ENCODE measurements at places on chromosomes 13 and 19. TPM values are rescaled to one million over a fixed set of nuclear protein-coding genes. Genes with fewer than 3 reads are reported as not detected.

DNA sequence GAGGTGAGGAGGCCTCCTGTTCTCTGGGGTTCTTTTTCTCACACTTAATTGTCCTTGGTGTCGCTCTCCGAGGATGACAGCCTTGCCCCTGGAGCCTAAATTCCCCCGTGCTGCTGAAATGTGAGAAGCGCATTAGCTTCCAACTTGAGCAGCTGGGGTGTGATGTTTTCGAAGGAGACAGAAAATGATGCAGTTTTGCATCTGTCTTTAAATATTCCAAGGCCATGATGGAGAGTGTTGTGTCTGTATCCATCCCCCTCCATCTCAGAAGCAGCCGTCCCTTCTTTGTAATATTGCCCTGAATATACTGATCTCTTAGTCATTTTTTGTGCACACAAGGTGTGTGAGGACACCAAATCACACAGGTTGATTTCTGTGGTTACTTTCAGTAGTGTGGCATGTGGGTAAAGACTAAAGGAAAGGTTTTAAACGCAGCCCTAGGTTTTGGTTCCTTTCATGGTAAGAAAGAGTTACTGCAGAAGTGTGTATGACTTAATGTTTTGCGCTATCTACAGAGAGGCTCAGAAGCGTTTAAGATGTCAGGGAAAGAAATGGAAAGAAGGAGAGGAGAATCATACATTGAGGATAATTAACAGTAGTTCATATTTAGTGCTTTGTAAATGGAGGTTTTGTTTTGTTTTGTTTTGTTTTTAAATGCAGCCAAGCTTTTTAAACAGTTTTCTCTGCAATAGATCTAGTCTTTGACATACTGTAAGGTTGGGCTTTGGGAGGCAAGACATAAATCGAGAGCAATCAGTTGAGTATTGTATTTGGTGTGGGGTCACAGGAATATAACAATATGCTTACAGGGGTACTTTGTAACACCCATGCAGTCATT, 1.6 kb downstream of the NBEA start:
- DNase-seq: no peak

GRCh38 chr13:67273001-67273400, 42.9 kb upstream of the PCDH9 start:
- no peak for DNase-seq

Gene PIP5K1C
- 6.2 TPM for polyA plus RNA-seq

Gene CD177
- 13.1 TPM for polyA plus RNA-seq

Gene CACNG8
- polyA plus RNA-seq: 0.02 TPM

Gene ZNF416
- polyA plus RNA-seq: 2.1 TPM
